OCI-M1 (cell line): ENCODE measurements at places on chromosomes 4 and X.
A peak's percentile ranks its signal among the peaks of the same experiment; 100 is the strongest.

DNA sequence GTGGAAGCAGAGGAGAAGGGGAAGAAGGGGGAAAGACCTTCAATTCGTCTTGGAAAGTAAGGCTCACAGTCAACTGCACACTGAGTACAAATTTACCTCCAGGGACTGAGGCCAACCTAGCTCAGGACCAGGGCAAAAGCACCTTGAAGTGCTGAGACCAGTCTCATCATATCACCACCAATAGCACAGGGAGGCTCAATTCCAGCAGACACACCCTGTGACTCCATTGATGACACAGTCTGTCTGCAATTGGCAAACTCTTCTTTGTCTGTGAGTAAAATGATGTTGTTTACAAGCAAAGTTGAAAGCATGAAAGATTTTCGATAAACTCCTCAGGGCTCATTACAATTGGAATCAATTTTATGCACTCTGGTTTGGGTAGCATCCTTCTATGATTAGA, 32.3 kb downstream of the TRIML1 start:
- no peak for DNase-seq

DNA sequence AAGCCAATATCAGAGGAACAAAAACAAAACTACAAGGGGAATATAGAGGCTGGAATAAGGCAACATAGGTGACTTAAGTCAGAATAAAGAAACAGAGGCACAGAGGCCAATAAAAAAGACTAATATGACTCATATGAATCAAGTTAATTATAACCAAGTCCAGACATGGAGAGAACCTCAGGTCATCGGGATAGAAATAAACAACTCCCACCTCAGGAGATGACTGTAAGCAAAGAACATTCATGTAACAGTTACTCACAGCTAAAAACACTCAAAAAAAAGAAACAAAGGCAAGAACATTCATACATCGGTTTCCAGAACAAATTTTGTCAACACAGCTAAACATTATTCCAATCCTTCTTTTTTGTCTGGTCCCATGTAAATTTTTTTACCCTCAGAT, 60.3 kb upstream of the RXFP1 start:
- no peak for DNase-seq

- DNase-seq = no peak
Measured at GRCh38 chr4:19945979-19946380, 305.7 kb upstream of the SLIT2 start.

DNA sequence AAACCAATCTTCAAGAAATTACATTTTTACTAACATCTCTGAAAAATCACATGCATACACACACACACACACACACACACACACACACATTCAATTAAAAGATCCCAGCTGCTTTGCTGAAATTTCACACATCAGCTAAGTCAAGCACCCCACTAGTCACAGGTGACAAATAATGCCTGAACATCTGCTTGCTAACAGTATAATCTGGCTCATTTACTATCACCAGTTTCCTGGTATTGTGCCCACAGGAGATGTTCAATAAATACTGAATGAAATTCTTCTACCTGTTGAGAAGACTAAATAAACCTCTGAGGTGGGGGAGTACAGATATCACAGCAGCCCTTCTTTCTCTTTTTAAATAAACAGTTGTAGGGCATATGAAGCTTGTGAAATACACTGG, 994.0 kb downstream of the ARAP2 start:
- DNase-seq = peak; percentile 61

DNA sequence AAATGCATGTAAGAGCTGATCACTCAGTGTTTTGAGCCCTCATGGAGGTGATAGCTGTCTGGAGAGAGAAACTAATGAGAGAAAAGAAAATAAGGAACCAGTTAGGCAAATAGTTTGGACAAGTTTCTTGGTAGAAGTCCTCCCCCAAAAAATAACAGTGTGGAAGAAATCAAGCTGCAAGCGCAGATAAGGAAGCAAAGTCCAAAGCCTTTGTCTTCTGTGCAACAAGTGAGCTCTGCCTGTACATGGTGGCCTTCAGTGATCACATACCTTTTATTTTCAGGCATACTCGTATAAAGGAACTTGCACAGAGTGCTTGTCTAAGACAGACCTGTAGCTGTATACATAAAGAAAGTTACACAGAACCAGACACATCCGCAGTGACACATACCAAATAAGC, 2.5 kb upstream of the UGT2A3 start:
- peak; percentile 92 for DNase-seq
